ENCODE measurements at places on chromosomes 3 and 15. TPM values are rescaled to one million over a fixed set of nuclear protein-coding genes. Genes with fewer than 3 reads are reported as not detected.

- H3K4me1 ChIP-seq = no peaks in the 10 kb centered on the region
- no peak for DNase-seq
- H3K36me3 ChIP-seq = no peaks in the 10 kb centered on the region
Measured at GRCh38 chr3:98980915-98981596, 79.6 kb upstream of the DCBLD2 start.

GRCh38 chr15:38671006-38671387, 106.4 kb upstream of the RASGRP1 start:
- peaks cover 9% of the 10 kb centered on the region for H3K4me1 ChIP-seq
- H3K27me3 ChIP-seq = no peaks in the 10 kb centered on the region
- H3K36me3 ChIP-seq = no peaks in the 10 kb centered on the region
- no peak for DNase-seq
- H3K27ac ChIP-seq = no peak overlapping the region
- no peak overlapping the region for H3K4me3 ChIP-seq

DNA sequence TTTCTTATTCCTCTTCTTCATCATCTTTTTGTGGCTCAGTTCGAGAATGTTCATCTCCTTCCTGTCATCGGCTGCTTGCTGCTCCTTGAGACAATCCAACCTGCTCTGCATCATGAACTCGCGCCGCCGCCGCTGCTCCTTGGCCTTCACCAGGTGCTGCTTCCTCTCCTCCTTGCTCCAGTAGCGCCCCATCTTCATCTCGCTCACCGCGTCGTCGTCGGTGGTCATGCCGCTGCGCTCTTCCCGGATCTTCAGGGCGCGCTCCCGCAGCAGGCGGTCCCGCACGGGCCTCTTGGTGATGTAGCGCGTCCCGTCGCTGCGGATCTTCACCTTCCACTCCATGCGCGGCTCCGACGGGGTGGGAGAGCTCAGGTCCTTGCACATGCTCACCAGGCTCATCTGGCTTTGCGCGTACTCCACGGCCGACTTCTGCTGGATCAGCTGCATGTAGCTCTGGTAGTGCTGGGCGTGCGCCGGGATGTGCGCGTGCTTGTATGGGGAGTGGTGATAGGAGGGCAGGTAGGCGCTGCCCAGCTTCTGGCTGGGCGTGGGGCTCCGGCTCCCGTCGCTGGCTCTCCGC, 241.2 kb downstream of the PDZRN3 start:
- no peak overlapping the region for H3K27ac ChIP-seq
- no peak overlapping the region for H3K4me3 ChIP-seq
- H3K36me3 ChIP-seq = peaks cover 49% of the 10 kb centered on the region
- no peaks in the 10 kb centered on the region for H3K4me1 ChIP-seq
- DNase-seq = no peak

- H3K27me3 ChIP-seq = no peaks in the 10 kb centered on the region
- no peak for DNase-seq
- no peak overlapping the region for H3K27ac ChIP-seq
- H3K4me3 ChIP-seq = no peak overlapping the region
- peaks cover 12% of the 10 kb centered on the region for H3K4me1 ChIP-seq
- H3K36me3 ChIP-seq = no peaks in the 10 kb centered on the region
Measured at GRCh38 chr15:75727851-75728715, 15.4 kb upstream of the CSPG4 start.

- DNase-seq = no peak
- H3K27me3 ChIP-seq = no peaks in the 10 kb centered on the region
- H3K36me3 ChIP-seq = no peaks in the 10 kb centered on the region
- H3K4me1 ChIP-seq = no peaks in the 10 kb centered on the region
- H3K27ac ChIP-seq = no peak overlapping the region
- no peak overlapping the region for H3K4me3 ChIP-seq
Measured at GRCh38 chr3:13086531-13086981, 13.3 kb upstream of the IQSEC1 start.

DNA sequence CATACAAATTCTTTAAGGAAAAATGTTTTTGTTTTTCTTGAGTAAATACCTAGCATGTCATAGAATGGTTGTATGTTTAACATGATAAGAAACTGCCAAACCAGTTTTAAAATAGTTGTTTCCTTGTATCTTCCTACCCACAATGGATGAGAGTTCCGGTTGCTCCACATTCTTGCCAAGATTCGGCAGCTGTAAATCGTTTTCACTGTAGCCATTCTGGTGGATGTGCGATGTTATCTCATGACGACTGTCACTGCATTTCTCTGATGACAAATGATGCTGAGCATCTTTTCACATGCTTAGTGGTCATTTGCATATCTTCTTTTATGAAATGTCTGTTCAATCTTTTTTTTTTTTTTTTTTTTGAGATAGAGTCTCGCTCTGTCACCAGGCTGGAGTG, 36.6 kb upstream of the SH3GL3 start:
- H3K36me3 ChIP-seq = no peaks in the 10 kb centered on the region
- H3K4me1 ChIP-seq = no peaks in the 10 kb centered on the region
- H3K27ac ChIP-seq = no peak overlapping the region
- no peaks in the 10 kb centered on the region for H3K27me3 ChIP-seq
- no peak for DNase-seq

DNA sequence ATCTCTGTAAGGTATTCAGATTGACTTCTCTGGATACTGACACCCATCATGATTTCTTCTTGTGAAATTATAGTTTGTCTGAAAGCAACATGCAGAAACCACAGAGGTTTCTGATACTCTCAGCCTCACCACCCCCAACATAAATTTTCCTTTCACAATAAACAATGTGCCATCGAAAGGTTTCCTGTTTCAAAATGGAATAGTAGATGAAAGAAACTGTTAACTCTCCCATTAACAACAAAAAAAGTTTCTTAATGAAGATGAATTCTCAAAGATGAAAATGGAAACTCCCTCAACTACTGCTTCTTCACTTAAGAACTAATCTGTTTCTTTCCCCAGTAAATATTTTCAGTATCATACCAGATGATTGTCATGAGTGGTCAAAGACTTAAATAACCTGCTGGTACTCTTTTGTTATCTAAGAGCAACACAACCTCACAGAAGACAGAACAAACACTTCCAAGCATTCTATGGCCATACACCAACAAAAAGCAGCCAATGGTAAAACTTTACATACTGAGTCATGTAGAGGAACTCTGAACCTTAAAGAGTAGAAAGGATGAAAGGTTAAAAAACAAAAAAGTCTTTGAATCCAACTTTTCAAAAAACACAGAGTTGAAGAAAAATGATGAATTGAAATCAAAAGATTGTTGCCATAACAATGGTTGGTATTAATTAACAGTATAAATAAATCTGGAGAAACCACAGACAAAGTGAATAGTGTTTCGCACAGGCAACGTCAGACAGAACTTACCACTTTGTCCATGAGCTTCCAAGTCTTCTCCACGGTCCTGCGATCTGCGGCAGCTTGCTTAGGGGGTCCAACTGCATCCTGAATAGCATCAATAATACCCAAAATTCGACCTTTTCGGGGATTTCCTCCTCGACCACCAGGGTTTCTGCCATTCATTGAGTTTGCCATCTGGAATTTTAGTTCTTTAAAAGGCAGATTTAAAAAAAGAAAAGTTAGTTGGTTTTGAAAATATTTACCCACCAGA, 1.9 kb downstream of the CBLB start:
- H3K27me3 ChIP-seq = no peaks in the 10 kb centered on the region
- peaks cover 3% of the 10 kb centered on the region for H3K4me1 ChIP-seq
- peak overlapping the region; percentile 90 for H3K27ac ChIP-seq
- H3K4me3 ChIP-seq = peak overlapping the region; percentile 93

GRCh38 chr3:70982284-70982683, 601.2 kb downstream of the FOXP1 start:
- H3K36me3 ChIP-seq = peaks cover 51% of the 10 kb centered on the region
- peak overlapping the region; percentile 2 for H3K4me3 ChIP-seq
- no peaks in the 10 kb centered on the region for H3K27me3 ChIP-seq
- DNase-seq = no peak
- peaks cover 69% of the 10 kb centered on the region for H3K4me1 ChIP-seq

- H3K4me3 ChIP-seq = no peak overlapping the region
- H3K27ac ChIP-seq = no peak overlapping the region
- H3K36me3 ChIP-seq = no peaks in the 10 kb centered on the region
- H3K27me3 ChIP-seq = no peaks in the 10 kb centered on the region
- no peak for DNase-seq
- no peaks in the 10 kb centered on the region for H3K4me1 ChIP-seq
Measured at GRCh38 chr3:67710396-67710795, 56.0 kb upstream of the SUCLG2 start.

GRCh38 chr3:123278446-123278845, 76.7 kb downstream of the SEC22A start:
- DNase-seq = no peak
- no peaks in the 10 kb centered on the region for H3K27me3 ChIP-seq
- no peaks in the 10 kb centered on the region for H3K4me1 ChIP-seq
- H3K27ac ChIP-seq = no peak overlapping the region
- H3K36me3 ChIP-seq = no peaks in the 10 kb centered on the region

DNA sequence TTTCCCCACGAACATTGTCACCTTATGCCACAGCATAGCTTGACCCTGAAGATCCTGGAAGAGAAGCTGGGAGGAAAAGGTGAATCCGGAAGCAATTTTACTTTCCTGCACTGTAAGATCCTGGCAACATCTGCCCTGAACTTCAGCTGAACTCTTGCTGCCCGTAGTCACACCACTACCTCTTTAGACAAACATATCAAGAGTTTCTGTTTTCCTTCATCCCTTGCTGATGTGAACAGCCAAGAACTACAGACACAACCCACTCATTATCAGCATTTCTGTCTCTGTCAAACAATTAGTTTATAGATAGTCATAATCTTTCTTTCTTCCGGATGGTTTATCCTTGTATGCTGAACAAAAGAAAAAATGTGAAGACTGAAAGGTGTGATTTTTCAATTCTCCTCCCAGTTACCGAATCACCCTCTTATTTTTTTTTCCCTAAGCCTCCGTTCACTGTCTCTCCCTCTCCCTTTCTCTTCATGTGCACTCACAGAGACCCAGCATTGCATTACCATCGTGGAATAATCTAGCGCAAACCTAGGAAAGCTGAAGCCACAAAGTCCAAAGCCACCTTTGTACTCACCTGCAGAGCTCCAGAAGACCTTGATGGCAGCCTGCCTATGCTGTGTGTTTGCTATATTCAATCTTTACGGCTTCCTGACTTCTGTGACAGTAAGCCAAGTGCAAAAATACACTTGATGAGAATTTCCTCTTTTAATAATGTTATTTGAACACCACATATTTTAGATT, 229.2 kb downstream of the CDIN1 start:
- H3K36me3 ChIP-seq = no peaks in the 10 kb centered on the region
- DNase-seq = no peak
- no peaks in the 10 kb centered on the region for H3K4me1 ChIP-seq
- H3K4me3 ChIP-seq = no peak overlapping the region

DNA sequence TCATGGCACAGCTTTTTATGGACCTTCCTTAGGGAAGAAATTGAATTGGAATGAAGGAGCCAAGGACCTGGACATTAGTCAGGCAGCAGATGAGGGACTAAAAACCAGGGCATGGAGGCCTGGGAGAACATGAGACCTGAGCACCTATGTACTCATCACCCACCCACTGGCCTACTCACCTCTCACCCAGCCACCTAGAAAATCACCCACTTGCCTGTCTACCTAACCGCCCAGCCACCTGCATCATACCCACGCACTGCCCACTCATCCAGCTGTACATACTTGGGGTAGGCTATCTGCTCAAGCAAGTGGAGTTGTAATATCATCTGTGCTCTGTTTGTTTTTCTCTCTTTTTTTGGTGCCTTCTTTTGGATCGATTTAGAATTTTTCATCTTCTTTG, 65.3 kb upstream of the SLCO2A1 start:
- no peak overlapping the region for H3K4me3 ChIP-seq
- H3K27me3 ChIP-seq = no peaks in the 10 kb centered on the region
- no peaks in the 10 kb centered on the region for H3K36me3 ChIP-seq
- no peak overlapping the region for H3K27ac ChIP-seq
- DNase-seq = no peak

- DNase-seq = no peak
- H3K27ac ChIP-seq = no peak overlapping the region
- H3K36me3 ChIP-seq = no peaks in the 10 kb centered on the region
- H3K27me3 ChIP-seq = no peaks in the 10 kb centered on the region
- no peak overlapping the region for H3K4me3 ChIP-seq
- no peaks in the 10 kb centered on the region for H3K4me1 ChIP-seq
Measured at GRCh38 chr3:40237889-40238571, 71.5 kb upstream of the EIF1B start.

GRCh38 chr3:70752051-70752450, 439.6 kb upstream of the MDFIC2 start:
- no peak for DNase-seq
- H3K36me3 ChIP-seq = no peaks in the 10 kb centered on the region
- H3K27ac ChIP-seq = no peak overlapping the region
- H3K27me3 ChIP-seq = no peaks in the 10 kb centered on the region

DNA sequence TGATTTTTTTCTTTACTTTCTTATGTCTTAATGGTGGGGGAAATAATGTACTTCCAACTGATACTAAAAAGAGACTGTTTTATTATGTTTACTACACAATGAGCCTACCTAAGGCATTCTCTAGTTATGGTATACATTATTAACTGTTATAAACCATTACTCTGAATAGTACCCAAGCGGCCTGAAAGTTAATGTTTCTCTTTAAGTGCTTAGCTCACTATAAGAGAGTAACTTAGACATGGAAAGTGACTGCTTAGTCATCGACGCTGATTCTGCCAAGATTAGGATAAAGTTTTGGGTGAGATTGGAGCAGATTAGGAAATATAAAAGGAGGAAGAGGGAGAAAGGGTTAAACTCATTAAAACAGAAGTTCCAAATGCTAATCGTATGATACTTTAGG, 365.0 kb downstream of the NLGN1 start:
- H3K4me3 ChIP-seq = no peak overlapping the region
- DNase-seq = no peak
- no peaks in the 10 kb centered on the region for H3K4me1 ChIP-seq
- H3K36me3 ChIP-seq = no peaks in the 10 kb centered on the region
- no peaks in the 10 kb centered on the region for H3K27me3 ChIP-seq
- H3K27ac ChIP-seq = no peak overlapping the region

DNA sequence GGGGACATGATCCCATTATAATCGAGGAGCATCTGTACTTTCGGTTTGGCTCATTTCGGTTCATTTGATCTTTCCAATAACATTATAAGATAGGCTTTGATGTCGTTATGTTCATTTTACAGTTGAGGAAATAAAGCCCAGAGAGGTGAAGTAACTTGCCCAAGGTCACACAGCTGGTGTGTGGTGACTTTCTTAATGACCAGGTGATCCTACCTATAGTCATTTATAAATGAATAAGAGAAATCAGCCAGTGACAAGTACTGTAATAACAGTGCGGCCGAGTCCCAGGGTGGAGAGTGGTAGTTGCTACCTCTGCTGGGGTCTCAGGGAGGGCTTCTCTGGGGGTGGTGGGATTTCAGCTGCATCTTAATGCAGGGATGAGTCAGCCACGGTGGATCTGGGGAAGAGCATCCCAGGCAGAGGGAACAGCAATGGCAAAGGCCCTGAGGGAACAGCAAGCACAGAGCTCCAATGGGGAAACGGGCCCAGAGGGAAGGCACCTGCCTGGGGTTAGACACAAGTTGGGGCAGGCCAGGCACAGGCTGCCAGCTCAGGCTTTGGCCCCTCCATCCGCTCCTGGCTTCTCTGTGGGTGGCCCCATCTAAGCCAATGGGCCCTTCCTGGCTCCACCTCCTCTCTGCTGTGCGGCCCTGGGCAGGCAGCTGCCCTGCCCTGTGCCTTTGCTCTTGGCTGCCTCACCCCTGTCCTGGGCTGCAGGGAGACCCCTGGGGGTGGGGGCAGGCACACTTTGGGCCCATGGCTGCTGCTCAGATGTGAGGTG, 1.1 kb upstream of the FBLN2 start:
- peaks cover 8% of the 10 kb centered on the region for H3K4me1 ChIP-seq
- H3K27me3 ChIP-seq = no peaks in the 10 kb centered on the region
- no peak overlapping the region for H3K4me3 ChIP-seq
- H3K27ac ChIP-seq = peak overlapping the region; percentile 80
- no peaks in the 10 kb centered on the region for H3K36me3 ChIP-seq

Gene FSD2
- not detected for total RNA-seq

Gene CACNA2D3
- total RNA-seq = 6.7 TPM
